ENCODE measurements at places on chromosomes 3 and 15. TPM values are rescaled to one million over a fixed set of nuclear protein-coding genes. Genes with fewer than 3 reads are reported as not detected.
A peak's percentile ranks its signal among the peaks of the same experiment; 100 is the strongest.

BOC gene
- 1.0 TPM for total RNA-seq

DNA sequence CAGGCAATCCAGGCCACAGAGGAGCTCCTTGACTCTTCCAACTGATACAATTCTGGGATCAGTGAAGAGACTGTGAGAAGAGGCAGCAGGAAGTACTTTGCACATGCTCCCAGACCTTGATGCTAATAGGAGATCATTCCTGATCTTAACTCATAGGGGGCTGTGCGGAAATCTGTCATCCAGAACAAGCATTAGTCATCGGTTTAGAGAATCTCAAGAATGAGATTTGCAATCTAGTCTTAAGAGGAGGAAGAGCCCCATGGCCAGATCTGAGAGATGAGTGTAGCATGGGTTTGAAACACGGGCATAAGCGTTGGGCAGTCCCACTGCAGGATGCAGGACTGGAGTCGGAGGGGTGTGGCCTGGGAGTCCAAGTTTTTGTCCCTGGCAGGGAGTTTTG is 1081.1 kb downstream of the NAALADL2 start:
- DNase-seq = peak; percentile 23

- DNase-seq = no peak
Measured at GRCh38 chr3:14518893-14519292, 21.2 kb downstream of the GRIP2 start.

DNA sequence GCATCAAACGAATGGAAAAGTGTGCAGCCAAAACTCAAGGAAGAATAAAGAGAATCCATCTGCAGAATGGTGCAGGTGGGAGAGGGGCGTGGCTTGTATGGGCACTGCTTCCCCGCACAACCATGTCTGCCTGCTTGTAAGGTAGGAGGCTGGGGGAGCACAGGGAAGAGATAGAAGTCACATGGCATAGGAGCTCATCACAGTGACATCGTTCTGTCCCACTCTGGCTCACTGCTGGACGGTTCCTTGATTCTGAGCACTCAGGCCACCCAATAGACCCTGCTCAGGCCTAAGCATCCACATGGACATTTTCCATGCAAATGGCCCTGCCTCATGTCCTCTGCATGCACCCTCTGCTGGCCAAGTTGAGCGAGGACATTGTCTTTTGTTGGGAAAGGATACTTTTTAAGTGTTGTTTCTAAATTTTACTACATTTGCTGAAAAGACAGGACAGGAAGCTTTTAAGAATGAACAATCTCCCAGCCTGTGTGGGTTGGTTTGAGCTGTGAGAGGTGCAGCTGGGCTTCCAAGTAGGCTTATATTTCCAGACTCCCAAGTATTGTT is 3.1 kb downstream of the MYLK start:
- no peak for DNase-seq

Data from epithelial cell of proximal tubule (primary cell).